ENCODE measurements at places on chromosomes 6 and 20.
A peak's percentile ranks its signal among the peaks of the same experiment; 100 is the strongest.

DNA sequence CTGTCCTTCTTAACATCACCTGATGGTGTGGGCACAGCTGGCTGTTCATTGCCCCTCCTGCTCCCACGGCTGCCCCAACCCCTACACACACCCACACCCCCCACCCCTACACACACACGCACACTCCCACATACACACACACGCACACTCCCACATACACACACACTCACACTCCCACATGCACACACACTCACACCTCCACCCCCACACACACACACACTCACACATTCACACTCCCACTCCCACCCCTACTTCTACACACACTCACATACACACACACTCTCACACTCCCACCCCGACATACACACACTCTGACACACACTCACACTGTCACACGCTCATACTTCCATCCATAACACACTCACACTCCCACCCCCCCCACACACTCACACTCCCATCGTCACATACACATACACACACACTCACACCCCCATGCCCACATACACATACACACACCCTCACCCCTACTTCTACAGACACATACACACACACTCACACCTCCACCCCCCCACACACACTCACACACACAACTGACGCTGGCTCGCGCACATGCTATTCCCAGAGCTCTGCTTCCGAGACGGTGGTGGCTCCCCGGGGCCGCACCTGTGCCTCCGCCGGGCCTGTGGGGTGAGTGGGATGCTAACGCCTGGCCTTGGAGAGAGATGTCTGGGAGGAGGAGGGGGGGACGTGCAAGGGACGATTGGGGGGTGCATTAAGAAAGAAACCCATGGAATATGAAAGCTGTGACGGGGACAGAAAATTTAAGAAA is 174.8 kb upstream of the QKI start:
- DNase-seq: no peak

DNA sequence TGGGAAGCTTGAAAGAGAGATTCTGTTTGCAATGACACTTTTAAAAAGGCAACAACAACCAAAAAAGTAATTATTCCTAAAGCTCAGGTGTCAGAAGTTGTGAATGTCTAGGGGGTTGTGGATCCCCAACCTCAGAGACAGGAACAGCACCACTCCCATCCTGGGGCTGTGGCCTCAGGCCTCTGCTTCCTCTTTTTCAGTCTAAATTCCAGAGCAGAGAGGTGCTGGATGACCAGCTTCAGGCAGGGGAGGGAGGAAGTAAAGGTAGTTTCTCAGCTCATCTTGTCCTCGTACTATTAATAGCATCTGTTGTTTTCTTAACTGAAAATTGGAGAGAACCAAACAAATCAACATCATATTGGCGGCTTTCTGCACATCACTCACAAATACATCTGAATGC is 8.3 kb downstream of the NT5E start:
- no peak for DNase-seq

DNA sequence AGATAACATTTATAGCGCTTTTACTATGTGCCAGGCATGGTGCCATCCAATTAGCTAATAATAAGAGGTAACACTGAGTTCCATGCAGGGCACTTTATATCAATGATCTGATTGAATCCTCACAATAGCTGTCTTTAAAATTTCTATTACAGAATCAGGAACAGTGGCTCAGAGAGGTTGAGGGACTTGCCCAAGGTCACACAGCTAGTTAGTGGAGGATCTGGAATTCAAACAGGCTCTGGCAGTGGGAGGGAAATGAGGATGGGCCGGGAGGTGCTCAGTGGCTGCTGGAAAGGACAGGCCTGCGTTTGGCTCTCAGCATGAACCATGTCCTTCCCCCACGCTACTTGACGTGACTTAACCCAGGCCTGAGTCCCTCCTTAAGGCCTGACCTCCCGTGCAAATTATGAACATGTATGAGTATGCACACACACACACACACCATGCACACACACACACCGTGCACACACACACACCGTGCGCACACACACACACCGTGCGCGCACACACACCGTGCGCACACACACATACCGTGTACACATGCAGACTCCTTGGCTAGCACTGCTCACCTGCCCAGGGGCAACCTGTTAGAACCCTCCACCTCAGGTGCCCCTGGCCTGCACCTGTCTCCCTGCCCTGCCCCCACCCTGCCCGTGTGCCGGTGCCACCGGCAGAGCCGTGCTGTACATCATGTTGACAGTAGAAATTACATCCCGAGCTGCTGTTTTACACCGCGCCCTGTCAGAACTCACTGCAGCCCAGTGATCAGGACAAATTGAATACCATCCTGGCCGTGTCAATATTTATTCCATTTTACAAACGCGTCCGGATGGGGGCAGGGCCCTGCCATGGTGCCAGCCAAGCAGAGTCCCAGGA is 43.7 kb downstream of the CDH22 start:
- no peak for DNase-seq

DNA sequence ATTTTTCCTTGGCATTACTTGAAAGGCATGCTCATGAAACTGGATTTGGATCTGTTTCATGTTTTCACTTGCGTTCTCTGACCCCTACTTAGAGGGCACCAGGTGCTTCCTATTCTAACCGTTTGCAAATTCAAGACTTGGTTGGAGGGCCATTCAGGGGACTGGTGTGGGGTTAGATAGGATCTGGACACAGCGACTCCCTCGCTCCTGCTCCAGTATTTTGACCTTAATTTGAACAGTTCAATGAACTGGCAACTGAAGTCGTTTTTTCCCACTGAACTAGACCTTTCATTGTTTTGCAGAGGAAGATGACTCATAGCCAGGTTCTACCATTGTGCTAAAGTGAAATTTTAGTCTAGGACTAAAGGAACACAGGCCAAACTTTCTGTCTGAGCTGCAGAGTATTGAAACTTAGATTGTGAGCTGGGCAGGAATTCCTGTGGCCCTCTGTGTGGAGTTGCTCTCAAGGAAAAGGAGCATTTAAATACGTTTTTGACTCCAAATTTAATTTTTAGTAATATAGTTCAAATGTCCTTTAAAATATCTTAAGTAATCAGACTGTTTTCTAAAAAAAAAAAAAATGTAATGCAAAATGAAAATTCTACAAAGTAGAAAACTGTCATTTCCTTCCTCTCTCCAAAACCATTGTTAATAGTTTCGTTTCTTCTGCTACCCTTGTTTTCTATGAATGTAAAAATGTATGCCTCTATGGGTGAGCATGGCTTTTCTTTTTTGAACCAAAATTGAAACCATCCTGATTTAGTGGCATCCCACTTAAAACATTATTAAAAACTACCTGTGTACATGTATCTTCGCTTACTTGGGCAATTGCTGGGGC is 64.8 kb downstream of the UTRN start:
- no peak for DNase-seq

GRCh38 chr20:52049001-52049731 is 142.4 kb downstream of the ZFP64 start:
- no peak for DNase-seq

DNA sequence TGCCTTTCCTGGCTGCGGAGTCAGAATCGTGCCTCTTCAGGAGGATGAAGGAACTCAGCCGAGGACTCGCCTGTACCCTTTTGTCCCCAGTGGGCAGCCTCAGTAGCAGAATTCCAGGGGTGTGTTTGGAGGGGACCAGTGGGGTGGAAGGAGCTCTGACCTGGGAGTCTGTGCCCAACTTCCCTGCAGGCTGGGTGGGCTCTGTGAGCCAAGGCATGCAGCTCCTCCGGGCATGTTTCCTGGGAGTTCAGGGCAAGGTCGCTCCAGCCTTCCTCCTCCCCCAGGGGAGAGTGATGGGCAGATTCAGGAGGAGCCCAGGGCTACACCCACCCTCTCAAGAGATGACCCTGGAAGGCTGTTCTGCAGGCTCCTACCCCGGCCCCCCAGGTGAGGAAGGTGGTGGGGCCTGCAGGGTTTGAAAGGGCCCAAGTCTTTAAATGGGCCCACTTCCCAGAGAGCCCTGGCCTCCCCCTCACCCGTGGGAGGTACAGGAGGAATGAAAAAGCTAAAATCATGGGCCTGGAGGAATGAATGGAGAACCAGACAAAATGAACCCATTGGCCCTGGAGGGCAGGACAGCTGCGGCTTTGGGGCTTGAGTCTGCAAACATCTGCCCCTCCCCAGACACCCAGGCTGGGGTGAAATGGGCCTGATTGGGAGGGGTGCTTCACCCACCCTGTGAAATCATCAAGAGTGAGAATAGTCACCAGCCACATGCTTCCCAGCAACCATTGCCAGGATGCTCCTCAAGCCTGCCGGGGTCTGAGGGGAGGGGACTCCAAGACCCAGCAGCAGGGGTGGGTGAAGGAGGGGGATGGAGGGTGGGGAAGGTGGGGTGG is 77.6 kb upstream of the PMEPA1 start:
- no peak for DNase-seq

- no peak for DNase-seq
Observed at GRCh38 chr6:128275030-128275429, 245.4 kb downstream of the PTPRK start.

DNA sequence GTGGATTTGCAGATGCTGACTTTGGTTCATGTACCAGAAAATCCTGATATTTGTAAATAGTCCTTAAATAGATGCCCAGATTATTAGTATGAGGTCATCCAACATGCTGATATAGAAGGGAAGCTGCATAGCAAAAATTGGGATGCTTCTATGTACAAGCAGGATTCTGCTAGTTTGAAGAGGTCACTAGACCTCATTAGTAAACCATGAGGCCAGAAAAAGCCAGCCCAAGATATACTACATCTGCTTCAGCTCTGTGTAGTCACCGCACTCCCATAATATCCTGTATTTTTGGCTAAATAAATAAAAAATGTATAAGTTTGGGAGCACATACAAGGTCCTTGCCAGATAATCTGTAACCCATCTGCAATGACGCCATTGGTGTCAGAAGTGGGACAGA is 13.0 kb downstream of the PTPRT start:
- no peak for DNase-seq

- no peak for DNase-seq
Observed at GRCh38 chr6:158047127-158047518, 65.5 kb downstream of the SYNJ2 start.

GRCh38 chr20:32089637-32090362 is 19.7 kb upstream of the TM9SF4 start:
- no peak for DNase-seq

GRCh38 chr6:168035661-168036545 is 38.4 kb downstream of the KIF25 start:
- DNase-seq: no peak

DNA sequence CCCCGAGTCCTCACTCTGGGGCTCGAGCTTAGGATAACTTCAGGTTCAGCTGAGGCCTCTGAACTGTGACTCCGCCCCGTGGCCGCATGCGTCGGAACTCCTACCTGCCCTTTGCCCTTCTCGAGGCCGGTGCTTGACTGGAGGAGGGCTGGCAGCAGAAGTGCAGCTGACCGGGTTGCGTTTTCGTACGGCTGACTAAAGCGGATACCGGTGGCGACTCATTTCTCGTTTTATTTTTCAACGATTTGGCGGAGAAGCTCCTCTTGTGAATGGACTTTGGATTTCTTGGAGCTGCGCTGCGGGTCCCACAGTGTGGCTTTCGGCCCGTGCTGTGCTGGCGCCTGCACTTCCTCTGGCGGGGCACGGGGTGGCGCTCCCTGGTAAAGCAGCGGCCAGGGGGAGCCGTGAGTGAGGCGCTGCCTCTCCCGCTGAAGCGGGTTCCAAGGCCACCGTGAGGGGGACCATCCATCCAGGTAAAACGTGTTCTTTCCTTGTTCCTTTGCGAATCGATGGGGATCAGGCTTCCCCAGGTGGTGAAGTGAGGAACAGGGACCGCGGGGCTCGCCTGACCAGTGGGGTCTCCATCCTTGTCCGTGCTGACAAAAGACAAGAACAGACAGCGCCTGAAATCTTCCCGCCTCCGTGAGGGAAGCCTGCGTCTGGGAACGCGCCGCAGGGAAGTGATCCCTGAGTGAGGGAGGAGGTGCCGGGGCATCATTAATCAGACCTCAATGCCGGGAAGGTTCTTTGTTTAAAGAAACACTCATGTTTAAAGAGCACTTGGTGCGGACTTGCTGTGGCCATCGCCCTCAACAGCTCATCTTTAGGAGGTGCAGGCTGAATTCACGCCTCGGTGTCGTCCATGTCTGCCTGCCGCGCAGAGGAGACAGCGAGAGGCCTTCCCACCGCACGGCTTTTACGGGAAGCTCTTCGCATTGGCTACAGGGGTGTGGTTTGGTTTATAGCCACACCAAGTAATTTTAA is 38.8 kb downstream of the ERMARD start:
- DNase-seq: peak; percentile 63

DNA sequence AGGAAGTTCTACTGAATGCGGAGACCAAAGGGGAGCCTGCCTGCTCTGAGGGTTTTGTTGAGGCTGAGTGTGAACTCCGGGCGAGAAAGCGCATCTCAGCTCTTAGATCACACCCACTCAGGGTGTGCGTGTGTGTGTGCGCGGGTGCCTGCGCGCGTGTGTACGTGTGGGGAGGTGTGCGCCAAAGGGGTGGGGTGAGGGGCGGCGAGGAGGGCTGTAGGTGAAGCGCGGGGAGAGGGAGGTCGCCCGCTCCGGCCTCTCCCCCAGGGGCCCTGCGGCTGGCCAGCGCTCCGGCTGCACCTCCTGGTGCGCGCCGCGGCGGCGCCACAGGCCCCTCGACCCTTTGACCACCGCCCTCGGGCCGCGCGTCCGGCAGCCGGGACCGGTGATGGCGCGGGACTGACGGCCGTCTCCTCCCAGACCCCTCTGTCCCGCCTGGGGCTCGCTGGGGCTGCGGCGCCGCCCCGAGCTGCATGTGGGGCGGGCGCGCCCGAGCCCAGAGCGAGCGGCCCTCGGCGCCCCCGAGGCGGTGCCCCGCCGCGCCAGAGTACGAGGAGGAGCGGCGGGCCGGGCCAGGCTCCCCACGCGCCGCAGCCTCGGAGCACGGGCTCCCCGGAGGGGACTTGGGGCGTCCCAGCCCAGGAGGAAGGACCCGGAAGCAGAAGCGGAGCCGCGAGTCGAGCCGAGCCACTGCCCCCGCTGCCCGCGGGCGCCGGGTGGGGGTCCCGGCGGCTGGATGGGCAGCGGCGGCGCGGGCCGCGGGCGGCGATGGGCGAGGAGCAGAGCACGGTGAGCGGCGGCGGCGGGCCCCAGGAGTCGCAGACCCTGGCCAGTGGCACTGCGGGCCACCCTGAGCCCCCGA is at the start of gene RNF217:
TSS of gene RNF217 (plus strand) at position 661 of the 862 bp plus-strand sequence. CDS start at position 769, 108 bp downstream.
- DNase-seq: peak; percentile 53

DNA sequence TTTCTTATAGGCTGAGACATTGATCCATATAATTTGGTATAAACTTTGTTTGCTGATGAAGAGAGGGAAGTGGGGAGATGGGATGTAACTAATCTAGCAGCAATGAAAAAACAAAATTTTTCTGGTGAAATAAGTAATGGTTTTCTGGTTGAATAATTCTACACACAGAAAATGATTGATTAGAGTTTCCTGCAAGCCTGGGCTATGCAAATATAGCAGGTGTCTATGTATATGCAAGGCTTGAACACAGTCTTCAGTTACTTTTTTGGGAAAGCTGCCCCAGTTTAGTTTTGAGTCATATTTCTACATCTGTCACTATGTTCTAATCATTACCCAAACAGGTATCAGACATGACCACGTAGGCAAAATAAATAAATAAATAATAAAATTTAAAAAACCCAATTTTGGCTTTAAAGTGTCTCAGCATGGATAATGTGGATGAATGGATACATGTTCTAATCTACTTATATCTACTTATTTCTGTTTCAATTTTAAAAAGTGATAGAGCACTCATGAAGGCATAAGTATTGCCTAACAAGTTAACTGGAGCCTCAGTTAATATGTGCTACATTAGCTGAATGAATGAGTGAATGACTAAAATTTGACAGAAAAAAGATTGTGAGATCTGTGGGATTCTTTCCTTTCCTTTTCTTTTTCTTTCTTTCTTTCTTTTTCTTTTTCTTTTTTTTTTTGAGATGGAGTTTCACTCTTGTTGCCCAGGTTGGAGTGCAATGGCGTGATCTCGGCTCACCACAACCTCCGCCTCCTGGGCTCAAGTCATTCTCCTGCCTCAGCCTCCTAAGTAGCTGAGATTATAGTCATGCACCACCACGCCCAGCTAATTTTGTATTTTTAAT is 37.2 kb upstream of the TFB1M start:
- no peak for DNase-seq

All from hippocampal formation (tissue), 2 donors.